ENCODE measurements at places on chromosomes 3 and 15.

DNA sequence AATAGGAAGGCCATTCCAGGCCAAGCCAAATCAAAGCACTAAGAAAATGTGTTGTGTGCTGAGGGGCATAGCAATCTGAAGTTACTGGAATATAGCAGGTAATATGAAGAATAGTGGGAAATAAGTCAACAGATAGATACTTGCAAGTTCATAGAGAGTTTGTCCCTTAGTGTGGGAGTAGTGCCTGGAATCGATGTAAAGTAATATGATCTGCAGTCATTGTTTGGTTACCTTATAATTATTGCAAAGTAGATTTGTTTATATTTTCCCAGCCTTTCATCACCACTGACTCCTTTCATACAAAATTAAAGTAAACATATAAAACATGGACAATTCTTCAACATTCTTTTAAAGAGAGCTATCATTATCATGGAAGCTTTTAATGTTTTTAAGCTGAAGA, 420.9 kb upstream of the NECTIN3 start:
- no peak for DNase-seq

- DNase-seq: no peak
These were observed 75.4 kb downstream of the XXYLT1 start for GRCh38 chr3:195195321-195196209.

- no peak for DNase-seq
These were observed 95.9 kb downstream of the SEMA5B start for GRCh38 chr3:122931636-122932035.

DNA sequence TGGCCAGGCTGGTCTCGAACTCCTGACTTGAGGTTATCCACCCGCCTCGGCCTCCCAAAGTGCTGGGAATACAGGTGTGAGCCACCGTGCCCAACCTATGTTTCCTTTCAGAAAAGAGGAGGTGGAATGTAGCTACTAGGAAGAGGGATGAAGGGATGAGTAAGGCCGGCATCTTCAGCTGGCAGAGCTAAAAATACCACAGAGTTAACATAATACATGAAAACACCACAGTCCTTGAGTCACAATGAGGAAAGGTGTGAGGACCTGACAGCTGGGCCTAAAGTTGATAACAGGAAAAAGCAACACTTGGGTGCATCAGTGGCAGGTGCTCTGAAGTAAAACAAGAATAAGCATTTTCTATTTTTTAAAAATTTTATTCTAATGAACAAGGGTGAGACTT, 392.2 kb downstream of the DIPK2A start:
- DNase-seq: no peak

- no peak for DNase-seq
These were observed 31.9 kb upstream of the BFSP2 start for GRCh38 chr3:133367956-133368355.

GRCh38 chr3:23086831-23087230, 116.3 kb upstream of the UBE2E2 start:
- no peak for DNase-seq

GRCh38 chr15:96037584-96037983, 292.9 kb upstream of the NR2F2 start:
- DNase-seq: no peak

DNA sequence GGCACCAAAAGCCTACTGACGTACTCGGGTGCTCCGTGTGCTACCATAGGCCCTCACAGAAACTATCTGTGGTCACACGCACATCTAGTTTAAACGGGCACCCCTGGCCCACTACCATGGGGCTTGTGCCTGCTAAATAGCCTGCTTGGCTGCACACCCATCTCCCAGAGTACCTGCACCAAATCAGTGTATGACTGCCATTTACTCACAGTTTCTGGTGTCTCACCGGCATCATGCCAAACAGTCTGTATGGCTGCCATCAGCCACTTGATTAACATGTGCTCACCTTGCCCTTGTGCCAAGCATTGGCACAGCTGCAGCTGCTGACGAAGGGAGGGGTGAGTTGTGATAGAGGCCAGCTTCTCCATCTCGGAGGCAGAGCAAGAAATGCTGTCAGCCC, 232.7 kb downstream of the IGSF11 start:
- no peak for DNase-seq

Measured in activated CD4-positive, alpha-beta T cell treated with anti-CD3 and anti-CD28 coated beads for 4 hours (primary cell).